ENCODE measurements at places on chromosomes 3 and 15.

GRCh38 chr3:20054549-20054987, 14.3 kb downstream of the KAT2B start:
- peak; percentile 19 for DNase-seq

DNA sequence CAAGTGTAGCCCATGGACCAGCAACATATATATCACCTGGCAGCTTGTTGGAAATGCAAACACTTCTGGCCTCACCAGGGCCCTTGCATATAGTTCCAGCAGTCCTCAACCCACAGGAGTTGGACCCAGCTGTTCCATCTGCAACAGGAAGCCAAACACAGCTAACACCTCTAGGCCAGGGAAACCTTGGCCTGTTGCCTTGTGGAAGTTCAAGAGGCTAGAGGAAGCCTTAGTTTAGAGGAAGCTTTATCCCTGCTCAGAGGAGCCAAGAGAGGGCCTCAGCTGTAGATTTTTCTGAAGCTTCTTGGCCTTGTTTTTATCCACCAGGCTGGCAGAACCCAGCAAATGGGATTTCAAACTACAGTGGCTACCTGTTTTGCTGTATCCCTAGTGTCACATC, 11.4 kb downstream of the FHIT start:
- DNase-seq = no peak

- no peak for DNase-seq
Measured at GRCh38 chr3:101038880-101039279, 45.7 kb upstream of the ABI3BP start.

- no peak for DNase-seq
Measured at GRCh38 chr3:180630371-180630770, 28.4 kb downstream of the TTC14 start.

DNA sequence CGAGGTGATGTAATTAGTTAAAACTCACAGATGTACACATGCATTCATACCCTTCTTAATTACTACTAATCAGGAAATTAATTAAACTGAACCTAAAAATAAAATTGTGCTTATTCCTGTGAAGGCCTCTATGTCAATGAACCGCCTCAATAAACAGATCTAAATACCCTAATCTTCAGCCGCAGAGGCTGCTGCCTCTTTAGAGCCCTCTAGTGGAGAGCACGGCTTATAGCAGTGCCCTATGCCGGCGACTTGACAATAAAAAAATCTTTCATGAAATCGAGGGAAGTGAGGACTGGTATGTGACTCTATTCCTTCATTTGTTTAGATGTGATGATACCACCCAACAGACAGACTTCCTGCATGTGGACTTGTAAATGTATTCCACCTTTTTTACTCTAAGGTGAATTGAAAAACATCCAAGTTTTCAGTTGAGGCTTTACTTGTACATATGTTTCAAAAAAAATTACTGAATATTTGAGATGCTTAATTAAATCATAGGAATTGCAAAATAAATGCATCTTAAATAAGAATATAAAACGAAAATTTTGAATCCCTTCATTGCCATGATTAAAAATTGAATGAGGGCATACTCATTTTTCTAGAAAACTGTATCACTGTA, 8.3 kb upstream of the EPHA3 start:
- no peak for DNase-seq

DNA sequence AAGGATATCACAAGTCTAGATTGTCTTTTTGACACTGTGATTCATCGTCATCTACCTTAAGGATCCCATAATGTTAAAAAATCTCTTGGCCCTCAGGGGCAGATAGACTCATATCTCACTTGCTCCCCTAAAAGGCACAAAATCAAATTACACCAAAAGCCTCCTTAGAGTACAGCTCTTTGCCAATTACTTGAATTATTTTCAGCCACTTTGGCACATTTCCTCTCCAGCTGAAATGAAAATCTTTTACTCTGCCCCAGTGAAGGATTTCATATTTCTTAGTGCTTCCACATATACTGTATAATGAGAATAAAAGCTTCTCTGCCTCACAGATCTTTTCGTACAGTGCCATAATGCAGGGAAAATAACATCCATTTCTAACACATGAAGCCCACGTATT, 190.7 kb upstream of the GBE1 start:
- no peak for DNase-seq

Data from stimulated activated CD4-positive, alpha-beta T cell treated with anti-CD3 and anti-CD28 coated beads, Interleukin-1b, Interleukin-23, amount 100 ng/mL, for 1 hour (primary cell).